ENCODE measurements at places on chromosomes 12 and 14.

GRCh38 chr12:68148261-68148951, 11.1 kb downstream of the IFNG start:
- DNase-seq: no peak

DNA sequence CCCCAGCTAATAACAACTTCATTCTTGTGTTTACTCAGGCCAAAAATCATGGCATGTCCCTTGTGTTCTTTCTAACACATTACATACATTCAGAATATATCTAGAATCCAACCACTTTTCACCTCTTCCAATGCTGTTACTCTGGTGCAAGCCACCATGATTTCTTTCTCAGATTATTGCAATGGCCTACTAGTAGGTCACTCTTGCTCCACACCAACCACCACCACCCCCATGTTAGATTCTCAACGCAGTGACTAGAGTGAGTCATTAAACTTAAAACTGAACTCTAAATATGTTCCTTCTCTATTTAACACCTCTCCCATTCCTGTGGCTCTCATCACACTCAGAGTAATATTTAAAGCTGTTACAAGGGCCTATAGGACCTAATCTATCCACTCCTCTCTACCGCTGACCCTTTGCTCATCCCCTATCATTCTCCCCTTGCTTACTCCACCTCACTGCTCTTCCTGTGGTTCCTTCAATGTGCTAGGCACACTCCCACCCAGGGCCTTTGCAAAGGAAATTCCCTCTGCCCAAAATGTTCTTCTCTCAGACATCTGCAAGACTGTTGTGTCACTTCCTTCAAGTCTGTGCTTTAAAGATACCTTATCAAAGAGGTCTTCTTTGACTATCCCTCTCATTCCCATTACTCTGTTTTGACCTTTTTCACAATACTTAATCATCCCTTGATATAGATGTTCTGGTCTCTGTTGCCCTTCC, 6.6 kb downstream of the RTN1 start:
- DNase-seq: no peak

DNA sequence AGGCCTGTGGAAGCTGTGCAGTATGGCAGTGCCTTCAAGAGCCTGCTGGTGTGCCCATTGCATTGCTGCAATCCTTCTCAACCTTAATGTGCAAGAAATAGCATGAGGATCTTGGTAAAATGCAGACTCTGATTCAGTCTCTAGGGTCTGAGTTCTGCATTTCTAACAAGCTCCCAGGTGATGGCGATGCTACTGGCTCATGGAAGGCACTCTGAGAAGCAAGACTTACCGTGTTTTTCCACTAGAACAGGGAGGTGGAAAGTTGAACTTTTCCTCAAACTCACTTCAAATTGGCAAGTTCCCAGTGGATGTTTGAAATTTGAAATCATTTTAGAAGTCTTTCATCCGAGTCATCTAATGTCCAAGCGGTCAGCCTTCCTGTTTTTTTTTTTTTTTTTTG, 55.5 kb downstream of the MYRFL start:
- peak; percentile 32 for DNase-seq

DNA sequence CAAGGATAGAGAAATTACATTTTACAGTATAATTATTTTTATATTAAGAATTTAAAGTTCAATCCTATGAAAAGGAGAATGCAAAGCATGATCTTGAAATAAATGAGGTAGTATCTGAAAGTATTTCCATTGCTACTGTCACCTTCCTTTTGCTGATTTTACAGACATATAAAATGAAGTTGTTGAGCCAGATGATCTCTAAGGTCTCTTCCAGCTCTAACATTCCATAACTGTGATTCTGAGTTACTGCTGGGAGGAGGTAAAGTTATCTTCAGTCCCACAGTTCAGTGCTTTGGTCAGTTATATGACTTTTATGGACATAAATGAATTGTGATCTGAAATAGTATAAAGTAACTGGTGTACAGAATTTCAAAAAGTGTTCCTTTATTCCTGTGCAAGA, 52.8 kb downstream of the SLC38A6 start:
- peak; percentile 52 for DNase-seq

GRCh38 chr12:9758119-9758518, 2.6 kb downstream of the CD69 start:
- no peak for DNase-seq

- no peak for DNase-seq
Measured at GRCh38 chr14:90545382-90545781, 148.6 kb downstream of the CALM1 start.

GRCh38 chr14:100611811-100612480, 24.7 kb upstream of the BEGAIN start:
- DNase-seq: no peak

DNA sequence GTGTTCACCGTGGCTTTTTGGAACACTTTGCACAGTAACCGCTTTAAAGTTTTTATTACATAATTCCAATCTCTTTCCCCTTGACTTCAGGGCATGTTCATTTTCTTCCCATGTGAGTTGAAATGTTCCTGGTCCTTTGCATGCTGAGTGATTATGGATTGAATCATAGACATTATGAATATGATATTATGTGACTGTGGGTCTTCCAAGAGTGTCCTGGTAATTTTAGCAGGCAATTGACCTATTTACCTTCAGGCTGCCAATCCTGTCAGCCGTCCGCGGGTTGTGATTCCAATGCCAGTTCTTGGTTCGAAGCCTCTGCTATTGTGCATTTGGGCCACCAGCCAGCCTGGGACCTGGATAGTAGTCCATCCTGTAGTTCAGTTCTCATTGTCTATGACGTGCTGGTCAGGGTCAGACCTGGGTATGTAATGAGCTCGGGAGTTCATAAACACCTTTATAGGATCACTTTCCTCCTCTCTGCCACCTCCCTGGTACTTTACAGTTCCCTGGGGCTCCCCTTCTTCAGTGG, 32.6 kb upstream of the DDX11 start:
- no peak for DNase-seq

GRCh38 chr12:47828008-47828975, 8.6 kb upstream of the HDAC7 start:
- DNase-seq: no peak

GRCh38 chr12:52212701-52213563, 20.1 kb upstream of the KRT7 start:
- no peak for DNase-seq

- peak; percentile 38 for DNase-seq
Measured at GRCh38 chr12:94560431-94561221, 89.7 kb downstream of the TMCC3 start.

GRCh38 chr12:2264651-2265232, 212.0 kb downstream of the CACNA1C start:
- DNase-seq: peak; percentile 88

DNA sequence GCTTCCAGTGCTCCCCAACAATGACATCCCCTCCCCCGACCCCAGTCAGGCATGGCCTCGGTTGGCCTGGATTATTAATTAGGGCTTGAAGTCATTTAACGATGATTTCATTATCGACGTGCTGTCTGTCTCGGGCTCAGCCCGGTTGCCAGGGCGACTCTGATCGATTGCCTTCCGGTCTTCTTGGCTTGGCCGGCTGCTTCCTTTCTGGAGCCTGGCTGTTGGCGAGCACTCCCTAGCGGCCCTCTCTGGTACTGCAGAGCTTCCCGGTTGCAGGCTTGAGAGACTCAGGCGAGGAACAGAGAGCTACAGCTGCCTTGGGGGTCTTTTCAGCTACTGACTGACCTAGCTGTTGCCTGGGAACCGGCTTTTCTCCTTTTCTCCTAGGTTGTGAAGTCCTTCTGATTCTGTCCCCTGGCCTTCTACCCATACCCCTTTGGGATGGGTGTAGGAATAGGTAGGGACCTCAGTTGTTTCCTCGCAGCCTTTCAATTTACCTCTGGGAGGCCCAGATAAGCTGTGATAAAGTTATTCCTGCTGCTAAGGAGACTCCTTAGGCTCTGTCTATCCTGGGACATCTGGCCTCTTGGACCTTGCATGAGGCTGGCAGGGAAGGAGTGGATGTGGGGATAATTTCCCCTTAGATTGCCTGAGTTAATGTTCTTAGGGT, 5.5 kb upstream of the CISTR start:
- DNase-seq: peak; percentile 62

- DNase-seq: no peak
Measured at GRCh38 chr12:43112101-43112920, 439.7 kb downstream of the ADAMTS20 start.

GRCh38 chr14:51430633-51431032, 190.6 kb downstream of the TMX1 start:
- peak; percentile 95 for DNase-seq

GRCh38 chr12:75760573-75761294, 249.3 kb upstream of the KRR1 start:
- DNase-seq: no peak

- no peak for DNase-seq
Measured at GRCh38 chr12:23929906-23930305, 19.6 kb downstream of the SOX5 start.

DNA sequence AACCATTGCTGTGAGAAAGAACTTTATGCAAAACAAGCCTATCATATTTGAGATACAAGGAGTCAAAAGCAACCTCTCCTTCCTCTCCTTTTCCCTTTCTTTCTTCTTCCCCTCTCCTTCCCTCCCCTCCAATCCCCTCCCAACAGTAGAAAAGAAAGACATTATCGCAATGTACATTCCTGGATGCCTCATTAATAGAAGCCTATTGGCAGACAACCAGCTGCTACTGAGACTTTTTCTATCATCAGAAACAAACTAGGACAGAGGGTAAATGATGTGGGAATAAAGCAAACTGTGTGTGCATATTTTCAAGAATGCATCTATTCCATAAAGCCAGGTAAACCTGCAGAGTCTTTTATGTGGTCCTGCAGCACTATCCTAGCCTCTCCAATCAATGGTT, 237.2 kb downstream of the ITPR2 start:
- DNase-seq: no peak

- DNase-seq: peak; percentile 52
Measured at GRCh38 chr12:62268956-62269355, 8.8 kb downstream of the USP15 start.

- DNase-seq: peak; percentile 19
Measured at GRCh38 chr12:67837876-67838275, 151.4 kb upstream of the IFNG-AS1 start.

DNA sequence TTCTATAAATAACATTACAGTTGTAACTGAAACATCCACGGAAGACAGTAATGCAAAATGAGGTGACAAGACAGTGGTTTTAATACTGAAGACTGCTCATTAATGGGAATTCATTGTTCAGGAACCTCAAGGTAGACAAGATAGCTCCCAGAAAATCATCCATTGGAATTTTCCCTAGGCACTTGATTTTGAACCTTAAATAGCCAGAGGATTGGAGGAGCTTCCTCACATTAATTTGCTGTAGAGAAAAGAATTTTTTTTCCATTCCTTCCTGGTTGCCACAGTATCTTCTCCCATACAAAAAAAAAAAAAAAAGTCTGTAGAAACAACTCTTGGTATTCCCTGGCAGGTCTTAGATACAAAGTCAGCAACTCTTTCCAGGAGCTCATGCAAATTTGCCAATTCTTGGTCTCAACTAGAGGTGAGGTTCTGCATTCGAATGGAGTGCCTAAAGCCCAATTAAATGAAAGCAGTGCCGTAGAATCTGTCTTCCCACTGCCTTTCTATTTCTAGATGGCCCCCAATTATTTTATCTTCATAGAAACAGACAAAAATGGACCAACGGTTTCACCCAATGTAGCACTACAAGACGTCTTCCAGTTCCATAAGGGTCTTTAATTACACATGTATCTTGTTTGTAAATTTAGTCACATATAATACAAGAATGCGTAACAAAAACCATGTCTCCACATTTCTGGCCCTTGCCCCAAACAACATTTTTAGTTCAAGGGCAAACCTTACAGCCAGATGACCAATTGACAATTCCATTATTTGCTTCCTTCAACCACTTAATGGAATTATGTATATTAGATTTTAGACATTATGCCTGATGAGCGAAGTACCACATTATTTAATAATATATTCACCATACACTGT, 13.5 kb downstream of the SLC38A2 start:
- DNase-seq: no peak

- no peak for DNase-seq
Measured at GRCh38 chr12:52097045-52097666, 17.7 kb downstream of the SMIM41 start.

- DNase-seq: no peak
Measured at GRCh38 chr14:58832095-58832521, 194.3 kb downstream of the DACT1 start.

- DNase-seq: peak; percentile 87
Measured at GRCh38 chr14:84036840-84037239, 1493.1 kb upstream of the FLRT2 start.

- no peak for DNase-seq
Measured at GRCh38 chr14:99351166-99352007, 79.4 kb upstream of the BCL11B start.

DNA sequence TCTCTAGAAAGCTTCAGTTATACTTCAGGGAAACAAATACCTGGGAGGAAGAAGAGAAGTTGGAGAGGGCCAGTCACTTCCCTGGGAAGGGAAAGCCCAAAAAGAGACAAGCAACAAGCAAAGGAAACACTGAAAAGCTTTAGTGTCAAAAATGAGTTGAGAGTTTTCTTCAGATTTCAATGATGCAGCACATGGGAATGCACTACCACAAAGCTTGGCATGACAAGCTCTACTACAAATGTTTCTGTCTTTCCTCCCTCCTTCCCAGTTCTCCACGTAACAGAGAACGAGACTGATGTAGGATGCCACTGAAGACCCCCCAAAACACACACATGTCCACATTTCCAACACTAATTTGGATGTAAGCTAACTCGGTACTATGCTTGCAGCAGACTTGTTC, 26.8 kb upstream of the ADAMTS20 start:
- peak; percentile 76 for DNase-seq

- no peak for DNase-seq
Measured at GRCh38 chr14:92988786-92989755, 66.1 kb downstream of the CHGA start.

- no peak for DNase-seq
Measured at GRCh38 chr14:57937676-57938075, 71.8 kb upstream of the SLC35F4 start.

DNA sequence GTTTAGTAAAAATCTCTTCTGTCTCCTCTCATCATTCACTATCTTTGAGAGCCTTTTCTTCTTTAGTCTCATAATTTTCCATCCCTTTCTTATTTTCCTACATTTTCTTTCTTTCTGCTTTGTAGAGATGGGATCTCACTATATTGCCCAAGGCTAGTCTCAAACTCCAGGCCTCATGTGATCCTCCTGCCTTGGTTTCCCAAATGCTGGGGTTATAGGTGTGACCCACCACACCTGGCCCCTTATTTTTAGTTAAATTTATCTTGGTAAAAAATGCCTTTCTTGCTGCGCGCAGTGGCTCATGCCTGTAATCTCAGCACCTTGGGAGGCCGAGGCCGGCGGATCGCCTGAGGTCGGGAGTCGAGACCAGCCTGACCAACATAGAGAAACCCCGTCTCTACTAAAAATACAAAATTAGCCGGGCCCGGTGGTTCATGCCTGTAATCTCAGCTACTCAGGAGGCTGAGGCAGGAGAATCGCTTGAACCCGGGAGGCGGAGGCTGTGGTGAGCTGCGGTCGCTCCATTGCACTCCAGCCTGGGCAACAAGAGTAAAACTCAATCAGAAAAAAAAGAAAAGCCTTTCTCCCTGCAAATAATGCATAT, 996 bp downstream of the SLC2A3 start:
- DNase-seq: no peak
